GDM1 (cell line): ENCODE measurements at places on chromosomes 5 and 9.

DNA sequence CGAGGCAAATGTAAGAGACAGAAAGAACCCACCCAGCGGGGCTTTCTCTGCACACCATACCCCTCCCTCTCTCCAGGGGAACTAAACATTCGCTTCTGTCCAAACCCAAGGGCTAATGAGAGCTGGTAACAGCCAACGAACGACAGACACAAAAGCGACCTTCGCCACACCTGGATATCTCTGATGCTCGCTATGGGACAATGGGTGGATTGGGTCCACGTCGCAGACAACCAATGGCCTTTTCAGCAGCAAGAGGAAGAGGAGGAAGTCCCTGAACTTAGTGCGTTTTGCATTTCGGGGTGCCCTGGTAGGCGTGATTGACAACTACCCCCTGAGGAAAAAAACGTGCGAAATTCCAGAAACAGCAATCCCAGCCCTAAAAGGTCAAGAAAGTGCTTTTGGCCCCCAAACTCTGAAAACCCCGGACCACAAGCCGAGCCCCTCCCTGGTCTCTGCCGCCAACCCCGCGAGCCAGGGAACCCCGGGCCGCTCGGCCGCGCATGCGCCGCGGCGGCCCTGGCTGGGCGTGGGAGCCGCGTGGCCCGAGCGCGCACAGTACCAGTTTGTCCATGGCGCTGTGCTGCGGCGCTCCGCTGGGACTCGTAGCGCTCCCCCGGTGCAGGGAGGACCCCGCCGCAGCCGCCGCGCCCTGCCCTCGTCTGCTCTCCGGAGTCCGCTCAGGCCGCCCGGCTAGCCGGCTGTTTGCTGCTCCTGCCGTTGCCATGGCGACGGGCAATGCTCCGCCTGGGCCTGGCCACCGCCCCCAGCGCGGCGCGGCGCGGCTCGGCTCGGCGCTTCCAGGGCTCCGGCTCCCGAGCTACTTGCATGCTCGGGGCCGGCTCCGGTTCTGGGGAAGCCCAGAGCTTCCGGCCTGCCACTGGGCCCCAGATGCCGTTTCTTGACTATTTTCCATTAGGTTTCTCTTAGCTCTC is 66.9 kb upstream of the DNAH5 start:
- peak; percentile 38 for DNase-seq

DNA sequence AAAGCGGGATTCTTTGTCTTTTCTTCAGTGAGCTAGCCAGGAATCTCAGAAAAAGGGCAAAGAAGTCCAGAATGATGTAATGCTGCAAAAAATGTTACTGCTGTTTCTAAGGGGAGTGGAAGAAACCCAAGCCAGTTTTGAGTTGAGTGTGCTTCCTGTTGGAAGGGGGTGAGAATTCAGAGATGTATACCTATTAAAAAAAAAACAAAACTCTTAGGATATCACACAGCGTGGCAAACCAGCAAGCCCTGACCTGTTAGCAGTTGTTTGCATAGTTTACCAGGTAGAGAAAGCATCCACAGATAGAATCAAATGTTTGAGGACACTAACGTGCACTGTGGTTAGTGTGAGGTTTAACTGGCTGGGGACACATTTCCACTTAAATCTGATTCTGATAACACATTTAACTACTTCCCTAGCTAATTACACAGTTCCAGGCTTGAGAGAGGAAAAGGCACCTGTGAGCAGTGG is 11.4 kb downstream of the BASP1 start:
- no peak for DNase-seq

DNA sequence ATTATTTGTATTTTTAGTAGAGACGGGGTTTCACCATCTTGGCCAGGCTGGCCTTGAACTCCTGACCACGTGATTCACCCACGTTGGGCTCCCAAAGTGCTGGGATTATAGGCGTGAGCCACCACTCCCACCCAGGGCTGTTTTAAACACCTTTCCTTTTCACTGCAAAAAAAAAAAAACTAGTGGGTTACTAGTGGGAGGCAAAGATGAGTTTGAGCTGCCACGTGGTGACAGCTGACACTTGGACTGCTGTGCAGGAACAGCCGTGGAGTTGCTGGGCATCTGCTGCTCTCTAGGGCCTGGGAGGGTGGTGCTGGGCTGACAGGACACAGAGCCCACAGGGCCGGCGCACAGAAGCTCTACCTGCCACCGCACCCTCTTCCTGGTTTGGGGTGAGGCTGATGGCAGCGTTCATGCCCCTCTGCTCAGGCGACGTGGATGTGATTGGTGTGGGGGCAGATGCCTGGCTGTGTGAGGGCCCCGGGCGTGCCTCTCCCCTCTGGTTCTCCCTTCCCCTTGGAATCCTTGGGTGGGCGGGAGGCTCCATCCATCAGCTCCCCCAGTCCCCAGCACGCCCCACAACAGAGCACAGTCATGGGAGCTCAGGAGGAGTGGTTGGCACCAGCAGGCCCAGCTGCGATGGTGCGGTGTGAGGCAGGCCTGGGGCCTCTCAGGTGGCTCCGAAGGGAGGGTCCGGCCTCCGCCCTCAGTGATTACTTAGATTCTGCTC is 16.9 kb downstream of the RABL6 start:
- no peak for DNase-seq

DNA sequence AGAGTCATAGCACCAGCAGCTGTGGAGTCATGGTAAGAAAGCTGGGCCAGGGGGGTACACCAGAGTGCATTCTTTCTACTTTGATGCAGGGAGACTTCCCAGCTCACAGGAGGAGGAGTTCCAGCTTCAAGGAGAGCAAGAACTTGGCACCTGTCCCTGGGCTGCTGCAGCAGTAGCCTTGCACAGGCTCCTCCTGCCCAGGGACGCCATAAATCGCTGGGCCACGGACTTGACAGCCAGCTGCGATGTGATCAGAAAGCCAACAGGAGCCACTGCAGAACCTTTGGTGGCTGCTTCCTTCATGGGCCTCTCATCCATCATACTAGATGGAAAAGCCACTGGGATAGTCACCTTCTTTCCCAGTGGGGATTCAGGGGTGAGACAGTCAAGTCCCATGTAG is 234.7 kb downstream of the NMUR2 start:
- no peak for DNase-seq

DNA sequence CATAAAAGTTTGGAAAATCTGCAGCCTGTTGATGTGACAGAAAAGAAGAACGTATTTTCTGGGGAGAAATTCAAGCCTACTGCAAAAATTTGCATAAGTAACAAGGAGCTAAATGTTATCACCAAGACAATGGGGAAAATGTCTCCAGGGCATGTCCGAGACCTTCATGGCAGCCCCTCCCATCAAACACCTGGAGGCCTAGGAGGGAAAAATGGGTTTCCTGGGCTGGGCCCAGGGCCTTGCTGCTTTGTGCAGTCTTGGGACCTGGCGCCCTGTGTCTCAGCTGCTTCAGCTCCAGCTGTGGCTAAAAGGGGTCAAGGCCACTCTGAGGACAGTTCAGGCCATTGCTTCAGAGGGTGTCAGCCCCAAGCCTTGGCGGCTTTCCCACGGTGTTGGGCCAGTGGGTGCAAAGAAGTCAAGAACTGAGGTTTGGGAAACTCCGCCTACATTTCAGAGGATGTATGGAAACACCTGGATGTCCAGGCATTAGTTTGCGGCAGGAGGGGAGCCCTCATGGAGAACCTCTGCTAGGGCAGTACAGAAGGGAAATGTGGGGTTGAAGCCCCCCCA is 13.1 kb downstream of the CERT1 start:
- no peak for DNase-seq

DNA sequence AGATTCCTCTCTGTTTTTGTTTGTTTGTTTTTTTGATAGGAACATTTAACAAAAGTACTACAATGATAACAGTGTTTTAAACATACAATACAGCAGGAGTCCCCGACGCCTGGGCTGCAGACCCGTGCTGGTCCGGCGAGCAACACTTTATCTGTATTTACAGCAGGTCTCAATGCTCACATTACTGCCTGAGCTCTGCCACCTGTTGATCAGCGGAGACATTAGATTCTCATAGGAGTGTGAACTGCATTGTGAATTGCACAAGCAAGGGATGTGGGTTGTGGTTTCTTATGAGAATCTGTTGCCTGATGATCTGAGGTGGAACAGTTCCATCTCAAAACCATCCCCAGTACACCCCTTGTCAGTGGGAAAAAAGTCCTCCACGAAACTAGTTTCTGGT is 1068.5 kb upstream of the CDH10 start:
- peak; percentile 7 for DNase-seq

DNA sequence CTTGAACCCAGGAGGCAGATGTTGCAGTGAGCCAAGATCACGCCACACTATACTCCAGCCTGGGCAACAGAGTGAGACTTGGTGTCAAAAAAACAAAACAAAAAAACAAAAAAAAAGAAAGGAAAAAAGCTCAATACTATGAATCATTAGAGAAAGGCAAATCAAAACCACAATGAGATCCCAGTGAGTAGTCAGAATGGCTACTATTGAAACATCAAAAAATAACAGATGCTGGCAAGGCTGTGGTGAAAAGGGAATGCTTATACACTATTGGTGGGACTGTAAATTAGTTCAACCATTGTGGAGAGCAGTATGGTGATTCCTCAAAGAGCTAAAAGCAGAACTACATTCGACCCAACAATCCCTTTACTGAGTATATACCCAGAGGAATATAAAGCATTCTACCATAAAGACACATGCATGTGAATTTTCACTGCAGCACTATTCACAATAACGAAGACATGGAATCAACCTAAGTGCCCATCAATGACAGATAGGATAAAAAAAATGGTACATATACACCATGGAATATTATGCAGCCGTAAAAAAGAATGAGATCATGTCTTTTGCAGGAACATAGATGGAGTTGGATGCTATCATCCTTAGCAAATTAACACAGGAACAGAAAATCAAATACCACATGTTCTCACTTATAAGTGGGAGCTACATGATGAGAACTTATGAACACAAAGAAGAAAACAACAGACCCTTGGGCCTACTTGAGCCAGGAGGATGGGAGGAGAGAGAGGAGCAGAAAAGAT is 81.9 kb upstream of the ARRDC3 start:
- DNase-seq, result no peak

DNA sequence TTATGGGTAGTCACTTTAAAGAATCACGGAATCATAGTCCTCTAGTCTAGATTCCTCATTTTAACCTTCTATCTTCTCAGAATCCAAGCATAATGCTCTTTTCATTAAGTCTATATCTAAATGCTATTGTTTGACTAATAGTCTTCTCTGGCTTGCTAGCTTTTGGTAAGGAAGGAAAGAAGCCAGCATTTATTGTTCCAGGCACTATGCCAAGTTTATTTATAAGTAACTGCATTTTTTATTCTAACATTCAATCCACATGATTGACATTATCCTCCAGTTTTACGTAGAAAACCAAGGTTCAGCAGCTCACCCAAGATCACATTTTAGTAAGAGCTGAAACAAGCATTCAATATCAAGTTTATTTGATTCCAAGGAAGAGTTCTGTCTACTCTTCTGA is 254.2 kb downstream of the SAXO1 start:
- DNase-seq, result no peak

- DNase-seq, result no peak
These were observed 74.3 kb downstream of the NNT start for GRCh38 chr5:43677253-43677652.

GRCh38 chr5:176334031-176334770 is 27.4 kb downstream of the KIAA1191 start:
- no peak for DNase-seq

DNA sequence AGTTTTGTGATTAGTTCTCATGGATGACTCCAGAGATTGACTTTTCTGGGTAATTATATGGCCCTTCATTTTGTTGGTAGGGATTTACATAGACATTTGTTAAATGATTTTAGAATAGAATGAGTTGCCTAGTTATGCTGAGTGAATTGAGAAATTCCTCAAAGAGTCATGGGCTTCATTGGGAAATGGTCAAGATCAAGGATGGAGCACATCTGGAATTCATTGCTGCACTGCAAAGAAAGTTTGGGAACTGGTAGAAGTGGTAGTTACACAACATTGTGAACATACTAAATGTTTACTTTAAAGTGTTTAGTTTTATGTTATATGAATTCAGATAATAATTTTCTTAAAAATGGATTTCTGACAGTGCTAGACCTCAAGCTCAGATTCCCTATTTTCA is 46.5 kb downstream of the PIP5K1B start:
- no peak for DNase-seq

GRCh38 chr5:142576303-142576702 is 109.6 kb downstream of the FGF1 start:
- DNase-seq, result no peak

GRCh38 chr9:37293664-37294524 is 128.6 kb upstream of the GRHPR start:
- no peak for DNase-seq

GRCh38 chr5:172175263-172175719 is 12.7 kb downstream of the STK10 start:
- peak; percentile 95 for DNase-seq

DNA sequence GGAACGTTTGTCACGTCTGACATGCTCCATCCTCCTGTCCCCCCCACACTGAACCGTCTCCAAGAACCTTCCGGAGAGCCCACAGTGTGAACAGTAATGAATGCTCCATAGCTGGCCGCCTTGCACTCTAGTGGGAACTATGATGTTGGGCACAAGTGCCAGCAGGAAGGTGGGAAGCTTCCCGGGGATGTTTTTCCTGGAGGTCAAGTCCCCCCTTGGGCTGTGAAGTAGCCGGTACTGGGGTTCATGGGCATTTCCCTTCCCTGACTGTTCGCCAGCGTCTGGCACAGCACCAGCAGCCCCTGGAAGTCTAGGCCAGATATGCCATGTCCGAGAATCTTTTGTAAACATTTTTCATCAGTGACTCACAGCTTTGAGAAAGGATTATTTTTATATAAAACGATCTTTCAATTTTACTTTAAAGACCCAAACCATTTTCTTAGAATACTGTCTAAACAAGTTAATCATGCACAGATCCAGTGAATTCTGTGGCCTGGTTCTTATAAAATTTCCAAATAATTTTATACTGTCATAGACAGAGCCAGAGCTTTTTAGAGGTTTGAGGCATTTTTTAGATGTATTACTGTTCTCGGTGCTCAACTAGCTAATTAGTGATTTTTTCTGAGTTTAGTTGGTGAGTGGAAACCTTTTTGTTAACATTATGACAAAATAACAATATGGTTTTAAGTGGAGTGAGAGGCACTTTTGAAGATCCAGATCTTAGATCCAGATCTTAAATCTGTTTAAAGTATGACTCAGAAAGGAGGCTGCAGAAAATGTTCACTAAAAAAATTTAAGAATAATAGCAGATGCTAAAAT is 11.6 kb downstream of the ABL1 start:
- no peak for DNase-seq

GRCh38 chr5:173762045-173762444 is 126.1 kb upstream of the CPEB4 start:
- DNase-seq, result no peak

DNA sequence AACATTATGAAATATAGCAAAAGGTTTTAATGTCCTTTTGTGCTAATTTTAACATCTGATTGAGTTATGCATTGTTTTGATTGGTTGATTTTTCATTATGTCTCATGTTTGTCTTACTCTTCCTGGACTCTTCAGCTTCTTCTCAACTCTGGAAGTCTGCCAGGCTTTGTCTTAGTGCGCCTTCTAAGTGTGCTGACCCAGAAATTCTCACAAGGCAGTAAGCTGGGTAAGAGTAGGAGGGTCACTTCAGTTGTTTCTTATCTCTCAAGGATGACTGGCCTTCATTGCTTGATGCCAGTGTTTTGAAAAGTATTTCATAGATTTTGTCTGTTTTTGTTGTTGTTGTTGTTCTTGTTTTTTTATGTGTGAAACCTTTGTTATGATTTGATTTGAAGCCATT is 59.2 kb downstream of the RIC1 start:
- DNase-seq, result no peak
